Activated T-helper 1 cell treated with anti-CD3 and anti-CD28 coated beads, Interleukin-2, amount 50 U/mL, for 16 hours (primary cell): ENCODE measurements at places on chromosomes 16 and 17.
A peak's percentile ranks its signal among the peaks of the same experiment; 100 is the strongest.

- no peak for DNase-seq
These were observed 8.2 kb downstream of the MYLK3 start for GRCh38 chr16:46739934-46740333.

DNA sequence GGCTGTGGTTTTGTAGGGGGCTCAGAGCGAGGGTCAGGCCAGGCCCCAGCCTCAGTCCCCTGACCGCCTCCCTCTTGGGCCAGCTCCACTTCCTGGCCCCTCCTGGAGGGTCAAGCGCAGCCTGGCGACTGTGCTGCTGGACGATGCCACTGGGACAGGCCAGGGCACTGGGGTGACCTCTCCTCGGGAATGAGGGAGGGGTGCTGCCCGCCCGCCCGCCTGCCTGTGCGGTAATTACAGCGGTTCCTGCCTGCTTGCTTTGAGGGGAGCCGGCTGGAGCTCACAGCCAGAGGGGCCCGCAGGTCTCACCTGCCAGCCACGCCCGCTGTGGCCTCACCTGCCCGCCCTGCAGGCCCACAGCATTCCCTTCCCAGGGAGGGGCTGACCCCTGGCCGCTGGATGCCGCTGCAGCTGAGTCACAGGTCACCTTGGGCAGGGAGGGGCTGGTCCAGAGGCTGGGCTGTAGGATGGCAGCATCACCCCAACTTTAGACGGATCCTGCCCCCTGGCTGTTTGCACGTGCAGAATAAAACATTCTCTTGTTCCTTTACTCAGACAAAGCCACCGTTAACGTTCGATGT lies 76.7 kb upstream of the CBX4 start:
- DNase-seq: no peak

- peak; percentile 72 for DNase-seq
These were observed 141.0 kb upstream of the KCNJ18 start for GRCh38 chr17:21551081-21551881.

DNA sequence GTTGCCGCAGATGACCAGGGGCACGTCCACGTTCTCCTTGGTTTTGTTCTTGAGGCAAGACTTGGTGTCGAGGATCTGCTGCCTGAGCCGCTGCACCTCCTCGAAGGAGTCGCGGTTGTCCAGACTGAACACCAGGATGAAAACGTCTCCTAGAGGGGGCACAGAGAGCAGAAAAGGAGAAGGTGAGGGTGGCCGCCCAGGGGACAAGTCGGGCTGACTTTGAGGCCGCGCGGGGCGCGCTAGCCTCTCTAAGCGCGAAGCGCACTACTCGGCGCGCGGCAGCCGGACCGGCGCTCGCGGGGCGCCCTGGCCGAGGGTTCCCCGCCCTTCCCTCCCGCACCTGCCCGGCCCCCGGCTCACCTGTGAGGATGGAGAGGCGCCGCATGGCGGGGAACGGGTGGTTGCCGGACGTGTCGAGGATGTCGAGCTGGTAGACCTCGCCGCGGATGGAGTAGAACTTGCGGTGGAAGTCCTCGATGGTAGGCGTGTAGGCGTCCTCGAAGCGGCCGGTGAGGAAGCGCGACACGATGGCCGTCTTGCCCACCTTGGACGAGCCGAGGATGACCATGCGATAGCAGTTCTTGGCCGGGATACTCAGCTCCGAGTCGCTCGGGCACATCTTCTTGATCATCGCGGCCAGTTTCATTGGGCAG lies 533 bp downstream of the RASD1 start:
- DNase-seq: no peak

DNA sequence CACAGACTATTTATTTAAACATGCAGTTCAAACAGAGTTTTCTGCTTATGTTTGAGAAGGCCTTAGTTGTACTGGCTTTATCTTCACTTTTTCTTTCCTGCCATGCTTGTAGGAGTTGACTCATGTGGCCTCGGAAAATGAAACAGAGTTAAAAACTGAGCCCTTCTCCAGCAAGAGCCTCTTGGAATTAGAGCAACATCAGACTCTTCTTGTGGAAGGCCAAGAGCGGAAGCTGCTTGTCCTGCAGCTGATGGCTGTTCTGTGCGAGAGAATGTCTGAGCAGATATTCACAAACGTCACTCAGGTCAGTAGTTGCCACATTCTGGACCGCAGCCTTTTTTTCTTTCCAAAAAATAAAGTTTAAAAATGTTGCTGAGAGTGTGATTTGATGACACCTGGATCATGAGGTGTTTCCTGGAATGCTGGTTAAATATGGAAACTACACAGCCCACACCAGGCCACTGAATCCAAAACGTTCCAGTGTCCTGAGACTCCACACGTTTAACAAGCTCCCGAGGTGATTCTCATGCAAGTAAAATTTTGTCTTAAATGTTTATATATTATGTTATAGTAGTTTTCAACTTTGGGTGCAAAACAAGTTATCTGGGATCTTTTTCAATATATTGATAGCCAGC lies 65.9 kb downstream of the TANGO6 start:
- DNase-seq: no peak

DNA sequence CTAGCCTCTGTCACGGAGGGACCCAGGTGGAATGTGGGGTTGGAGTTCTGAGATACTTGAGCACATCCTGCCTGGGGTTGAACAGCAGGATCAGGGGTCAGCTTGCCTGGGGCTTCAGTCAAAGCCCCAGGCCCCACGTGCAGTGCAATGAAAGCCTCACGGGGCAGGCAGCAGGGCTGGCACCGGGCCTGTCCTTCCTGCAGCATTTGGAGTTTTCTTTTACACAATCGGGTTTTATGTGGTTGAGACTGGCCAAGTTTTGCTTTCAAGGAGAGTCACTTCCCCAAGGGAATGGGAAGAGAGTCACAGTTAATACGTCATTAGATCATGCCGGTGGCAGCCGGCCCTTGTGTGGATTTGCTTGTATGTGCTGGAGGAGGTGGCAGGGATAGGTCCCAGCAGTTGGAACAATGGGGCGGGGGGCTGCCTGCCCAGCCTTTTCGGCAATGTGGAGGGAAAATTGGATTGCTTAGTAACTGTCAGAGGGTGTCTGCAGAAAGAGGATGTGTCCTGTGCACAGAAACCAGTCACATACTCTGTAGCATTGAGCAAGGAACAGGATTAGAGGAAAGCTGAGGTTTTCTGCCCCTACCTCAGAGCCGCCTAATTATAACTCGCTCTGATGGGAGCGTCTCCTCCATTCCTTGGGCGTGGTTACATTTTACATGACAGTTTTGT lies 4.5 kb downstream of the RMI2 start:
- no peak for DNase-seq

DNA sequence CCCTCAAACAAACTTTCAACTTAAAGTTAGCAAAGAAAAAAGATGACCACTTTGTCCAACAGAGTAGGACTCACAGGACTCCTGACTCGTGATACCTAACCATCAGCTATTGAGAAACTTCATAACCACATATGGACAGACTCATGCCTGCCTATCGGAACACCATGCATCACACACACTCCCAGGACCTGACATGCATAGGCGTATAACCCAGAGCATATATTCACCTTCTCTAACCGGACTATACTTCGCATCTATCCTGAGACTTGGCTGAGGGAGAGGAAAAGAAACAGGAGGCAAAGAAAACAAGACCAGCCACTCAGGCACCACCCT lies 2.2 kb downstream of the PIP4K2B start:
- DNase-seq: no peak

DNA sequence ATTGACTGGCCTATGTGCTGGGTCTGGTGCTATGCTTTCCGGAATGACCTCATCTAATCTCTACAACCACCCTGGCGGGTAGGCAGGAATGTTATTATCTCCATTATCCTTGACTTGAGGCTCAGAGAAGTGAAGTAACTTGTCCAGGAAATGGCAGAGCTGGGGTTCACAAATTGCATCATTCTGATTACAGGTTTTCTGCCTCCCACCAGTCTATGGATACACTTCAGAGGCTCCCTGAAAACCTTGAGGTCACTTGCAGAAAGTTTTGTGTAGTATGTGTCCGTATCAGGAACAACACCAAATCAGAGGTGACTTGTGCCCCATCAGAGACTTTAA lies 19.1 kb downstream of the NOD2 start:
- DNase-seq: no peak

DNA sequence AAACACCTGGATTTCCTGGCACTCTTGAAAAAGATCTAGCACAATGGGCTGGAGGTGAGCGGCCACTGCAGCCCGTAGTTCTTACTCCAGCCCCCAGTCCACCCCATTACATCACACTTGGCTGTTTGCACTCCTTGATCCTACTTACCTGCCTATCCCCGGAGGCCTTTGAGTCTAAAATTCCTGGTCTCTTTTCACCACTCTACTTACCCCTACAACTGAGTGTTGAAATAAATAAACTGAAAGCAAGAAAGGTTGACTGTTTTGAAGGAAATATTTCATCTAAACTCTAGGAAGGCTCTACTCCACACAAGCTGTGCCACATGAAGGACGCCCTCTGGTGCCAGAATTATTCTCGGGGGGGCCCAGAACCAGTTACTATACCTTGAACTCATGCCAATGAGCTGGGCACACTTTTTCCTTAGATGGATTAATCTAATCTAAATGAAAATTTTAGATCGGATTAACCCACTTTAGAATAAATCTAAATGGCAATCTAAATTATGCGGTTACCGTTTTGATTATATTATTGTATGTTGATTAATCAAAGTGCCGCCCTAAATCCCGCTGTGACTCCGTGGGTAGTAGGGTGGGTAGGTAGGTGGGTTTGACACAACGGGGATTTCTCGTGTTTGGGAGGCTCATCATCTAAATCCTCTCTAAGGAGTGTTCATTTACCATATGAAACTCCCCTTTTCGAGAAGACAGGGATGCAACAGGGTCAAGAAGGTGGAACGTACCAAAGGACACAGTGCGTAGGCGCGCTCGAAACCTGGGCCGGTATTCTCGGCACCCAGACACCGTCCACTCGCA lies 651 bp upstream of the EIF1 start:
- DNase-seq: peak; percentile 35

GRCh38 chr17:40349895-40350688 lies 14.4 kb downstream of the GJD3 start:
- DNase-seq: no peak

DNA sequence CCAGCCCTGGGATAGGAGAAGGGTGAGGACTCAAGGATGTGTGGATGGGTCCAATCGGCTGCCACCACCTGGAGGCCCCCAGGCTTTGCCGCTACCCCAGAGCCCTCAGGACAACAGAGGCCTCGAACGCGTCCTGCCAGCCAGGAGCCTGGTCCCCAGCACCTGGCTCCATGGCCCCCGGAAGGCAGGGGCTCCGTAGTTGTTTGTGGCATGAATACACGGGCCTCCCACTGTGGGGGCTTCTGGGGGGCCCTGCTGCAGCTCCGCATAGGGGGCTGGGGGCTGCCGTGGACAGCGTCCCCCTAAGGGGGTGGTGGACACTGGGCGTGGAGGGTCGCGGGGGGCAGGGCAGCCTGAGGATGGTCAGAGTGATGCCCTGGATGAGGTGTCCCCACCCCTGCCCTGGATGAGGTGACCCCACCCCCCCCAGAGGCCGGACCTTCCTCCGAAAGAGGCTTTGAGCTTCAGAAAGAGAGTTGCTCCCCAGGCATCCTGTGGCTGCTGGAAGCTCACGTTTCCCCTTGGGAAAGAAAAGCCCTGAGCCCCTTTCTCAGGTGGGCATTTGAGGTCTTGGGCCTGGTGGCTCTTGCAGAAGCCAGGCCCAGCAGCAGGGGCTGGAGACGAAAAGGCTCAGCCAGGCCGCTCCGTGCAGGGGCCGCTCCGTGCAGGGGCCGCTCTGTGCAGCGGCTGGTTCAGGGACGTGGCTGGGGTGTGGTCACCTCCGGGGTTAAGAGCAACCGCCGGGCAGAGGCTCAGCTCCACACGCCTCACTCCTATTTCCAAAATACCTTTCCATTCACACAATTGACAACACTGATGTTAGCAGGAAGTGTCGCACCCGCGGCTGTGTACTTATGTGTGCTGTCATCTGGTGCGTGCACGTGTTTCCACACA lies 40.3 kb upstream of the GNG13 start:
- DNase-seq: no peak

DNA sequence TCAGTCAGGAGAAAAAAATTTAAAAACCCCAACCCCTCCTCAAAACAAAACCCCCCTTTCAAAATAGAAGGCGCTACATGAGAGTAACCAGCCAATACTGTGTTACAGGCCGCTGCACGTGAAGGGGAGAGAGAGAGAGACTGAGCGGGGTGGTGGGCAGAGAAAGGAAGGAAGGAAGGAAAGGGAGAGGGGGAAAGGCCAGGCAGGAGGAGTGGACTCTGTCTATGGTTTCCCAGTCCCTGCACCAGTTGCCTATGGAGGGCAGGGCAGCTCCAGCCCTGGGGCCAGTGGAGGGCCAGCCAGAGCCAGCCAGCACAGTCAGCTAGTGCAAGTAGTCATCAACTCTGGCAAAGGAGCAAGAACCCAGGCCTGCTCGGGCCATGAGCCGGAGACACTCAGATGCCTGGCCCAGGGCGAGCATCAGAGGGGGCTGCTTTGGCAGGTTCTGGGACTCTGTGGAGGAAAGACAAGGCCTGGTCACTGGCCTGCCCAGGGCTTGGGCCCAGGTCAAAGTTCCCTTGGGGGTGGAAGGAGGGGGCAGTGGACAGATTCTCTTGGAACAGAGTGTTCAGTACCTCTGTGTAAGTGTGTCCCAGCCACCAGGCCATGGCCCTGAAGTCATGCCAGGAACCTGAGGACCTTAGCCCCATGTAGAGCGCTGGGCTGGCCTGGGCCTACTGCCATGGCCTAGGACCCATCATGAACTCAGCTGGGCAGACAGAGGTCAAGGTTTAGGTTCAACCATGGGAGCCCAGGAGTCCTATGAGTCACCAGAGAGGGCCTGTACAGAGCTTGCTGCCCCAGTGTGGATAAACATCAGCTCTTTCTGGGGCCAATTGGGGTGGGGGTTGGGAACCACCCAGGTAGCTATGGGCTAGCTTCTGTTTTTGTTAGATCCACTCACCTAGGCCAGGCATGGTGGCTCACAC lies 7.3 kb upstream of the GFOD2 start:
- DNase-seq: no peak

DNA sequence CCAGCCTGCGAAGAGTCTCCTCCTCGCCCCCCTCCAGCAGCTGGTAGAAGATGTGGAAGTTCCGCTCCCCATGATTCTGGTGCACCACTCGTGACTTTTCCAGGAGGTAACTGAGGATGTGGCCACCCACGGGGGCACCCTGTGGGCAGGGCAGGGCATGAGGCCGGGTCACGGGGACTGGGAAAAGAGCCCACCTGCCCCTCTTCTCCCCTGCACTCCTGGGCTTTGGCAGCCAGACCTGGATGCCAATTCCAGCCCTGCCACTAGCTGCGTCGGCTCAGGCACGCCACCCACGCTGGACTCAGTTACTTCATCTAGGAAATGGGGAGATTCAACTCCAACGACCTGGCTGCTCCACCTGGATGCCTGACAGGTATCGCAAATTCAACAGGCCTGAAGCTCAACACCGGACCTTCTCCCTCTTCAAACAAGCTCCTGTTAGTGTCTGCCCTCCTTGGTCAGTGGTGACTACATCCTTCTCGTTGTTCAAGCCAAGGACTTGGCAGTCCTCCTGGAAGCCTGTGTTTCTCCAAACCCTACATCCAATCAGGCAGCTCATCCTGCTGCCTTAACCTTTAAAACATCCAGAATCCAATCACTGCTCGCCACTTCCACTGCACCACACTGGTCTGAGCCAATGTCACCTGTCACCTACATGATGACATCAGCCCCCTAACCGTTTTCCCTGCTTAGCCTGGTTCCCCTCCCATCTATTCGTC lies 11.6 kb downstream of the MYO1C start:
- DNase-seq: no peak
